ENCODE measurements at places on chromosomes 12 and 14. TPM values are rescaled to one million over a fixed set of nuclear protein-coding genes. Genes with fewer than 3 reads are reported as not detected.
A peak's percentile ranks its signal among the peaks of the same experiment; 100 is the strongest.

DNA sequence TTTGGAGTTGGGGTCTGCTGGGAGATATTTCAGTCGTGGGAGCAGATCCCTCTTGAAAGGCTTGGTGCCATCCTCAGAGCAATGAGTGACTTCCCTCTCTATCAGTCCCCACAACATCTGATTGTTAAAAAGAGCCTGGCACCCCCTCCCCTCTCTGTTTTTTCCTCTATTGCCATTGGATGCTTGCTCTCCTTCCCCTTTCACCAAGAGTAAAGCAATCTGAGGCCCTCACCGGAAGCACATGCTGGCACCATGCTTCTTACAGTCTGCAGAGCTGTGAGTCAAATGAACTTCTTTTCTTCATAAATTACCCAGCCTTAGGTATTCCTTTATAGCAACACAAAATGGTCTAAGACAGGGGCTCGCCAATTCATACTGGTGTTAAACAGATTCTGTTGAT, 99.1 kb upstream of the CCND2 start:
- DNase-seq: no peak

DNA sequence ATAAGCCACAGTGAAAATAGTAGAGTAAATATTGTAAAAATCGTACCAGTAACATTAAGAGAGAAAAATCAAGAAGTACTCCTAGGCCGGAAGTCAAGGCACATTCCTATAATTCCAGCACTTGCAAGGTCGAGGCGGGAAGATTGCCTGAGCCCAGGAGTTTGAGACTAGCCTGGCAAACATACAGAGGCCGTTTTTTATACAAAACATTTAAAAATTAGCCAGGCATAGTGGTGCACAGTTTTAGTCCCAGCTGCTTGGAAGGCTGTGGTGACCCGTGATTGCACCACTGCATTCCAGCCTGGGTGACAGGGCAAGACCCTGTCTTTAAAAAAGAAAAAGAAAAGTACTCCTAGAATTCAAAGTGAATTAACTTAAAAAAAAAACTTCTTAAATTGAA, 341.8 kb downstream of the C12orf50 start:
- no peak for DNase-seq

GRCh38 chr12:69055280-69055679, 122.3 kb upstream of the CPM start:
- DNase-seq: no peak

- DNase-seq: peak; percentile 70
Measured at GRCh38 chr14:69464829-69465228, 19.7 kb upstream of the PLEKHD1 start.

GRCh38 chr14:79331830-79332229, 879.5 kb downstream of the DIO2 start:
- DNase-seq: no peak

- no peak for DNase-seq
Measured at GRCh38 chr12:17358835-17359234, 731.2 kb downstream of the RERGL start.

GRCh38 chr12:25459541-25459951, 93.5 kb downstream of the LMNTD1 start:
- DNase-seq: no peak

DNA sequence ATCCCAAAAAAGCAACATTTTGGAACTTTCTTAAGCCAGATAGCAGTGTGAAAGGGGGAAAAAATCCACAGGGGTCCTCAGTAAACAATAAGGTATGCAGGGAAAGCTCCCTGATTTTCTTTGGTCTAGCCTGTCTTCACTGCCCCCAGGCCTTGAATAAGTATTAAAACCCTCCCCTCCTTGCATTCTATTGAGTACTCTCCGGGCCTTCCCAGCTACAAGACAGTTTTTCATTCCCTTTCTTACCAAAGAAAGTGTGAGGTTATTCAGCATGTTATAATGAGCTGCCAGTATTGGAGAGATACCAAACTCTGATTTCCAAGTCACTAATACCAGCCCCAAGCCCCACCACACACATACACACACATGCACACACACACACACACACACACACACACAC, 59.8 kb upstream of the KIF21A start:
- DNase-seq: no peak

GRCh38 chr12:11885261-11886038, 185.3 kb upstream of the BCL2L14 start:
- DNase-seq: peak; percentile 60

- DNase-seq: no peak
Measured at GRCh38 chr14:25988536-25988935, 609.3 kb downstream of the NOVA1 start.

DNA sequence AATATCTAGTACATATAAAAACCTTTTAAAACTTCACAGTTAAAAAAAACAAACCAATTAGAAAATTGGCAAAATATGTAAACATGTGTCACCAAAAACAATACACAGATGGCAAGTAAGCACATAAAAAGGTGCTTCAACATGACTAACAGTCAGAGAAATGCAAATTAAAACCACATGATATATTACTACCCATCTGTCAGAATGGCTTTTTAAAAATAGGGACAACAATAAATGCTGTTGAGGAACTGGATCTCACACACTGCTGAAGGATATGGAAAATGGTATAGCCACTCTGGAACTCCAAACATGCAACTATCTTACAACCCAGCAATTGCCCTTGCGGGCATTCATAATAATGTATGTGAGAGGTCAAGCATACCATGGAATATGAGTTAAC, 1153.6 kb downstream of the FLRT2 start:
- DNase-seq: peak; percentile 14

- peak; percentile 69 for DNase-seq
Measured at GRCh38 chr12:60101715-60102114, 505.9 kb downstream of the SLC16A7 start.

GRCh38 chr14:105447651-105448640, 26.7 kb upstream of the CRIP2 start:
- no peak for DNase-seq

- no peak for DNase-seq
Measured at GRCh38 chr14:36505181-36505815, 14.7 kb downstream of the NKX2-1 start.

- DNase-seq: no peak
Measured at GRCh38 chr12:41344776-41345470, 156.8 kb downstream of the PDZRN4 start.

Gene MAP1LC3B2
- total RNA-seq: 2.6 TPM

Gene PTGDR
- total RNA-seq: not detected

Gene P2RX2
- total RNA-seq: not detected

Measured in HFFc6 (cell line).